ENCODE measurements at places on chromosomes 3 and 15.

- DNase-seq = no peak
Observed at GRCh38 chr3:45112939-45113338, 33.2 kb downstream of the CDCP1 start.

- no peak for DNase-seq
Observed at GRCh38 chr15:35142578-35142977, 57.5 kb upstream of the NANOGP8 start.

DNA sequence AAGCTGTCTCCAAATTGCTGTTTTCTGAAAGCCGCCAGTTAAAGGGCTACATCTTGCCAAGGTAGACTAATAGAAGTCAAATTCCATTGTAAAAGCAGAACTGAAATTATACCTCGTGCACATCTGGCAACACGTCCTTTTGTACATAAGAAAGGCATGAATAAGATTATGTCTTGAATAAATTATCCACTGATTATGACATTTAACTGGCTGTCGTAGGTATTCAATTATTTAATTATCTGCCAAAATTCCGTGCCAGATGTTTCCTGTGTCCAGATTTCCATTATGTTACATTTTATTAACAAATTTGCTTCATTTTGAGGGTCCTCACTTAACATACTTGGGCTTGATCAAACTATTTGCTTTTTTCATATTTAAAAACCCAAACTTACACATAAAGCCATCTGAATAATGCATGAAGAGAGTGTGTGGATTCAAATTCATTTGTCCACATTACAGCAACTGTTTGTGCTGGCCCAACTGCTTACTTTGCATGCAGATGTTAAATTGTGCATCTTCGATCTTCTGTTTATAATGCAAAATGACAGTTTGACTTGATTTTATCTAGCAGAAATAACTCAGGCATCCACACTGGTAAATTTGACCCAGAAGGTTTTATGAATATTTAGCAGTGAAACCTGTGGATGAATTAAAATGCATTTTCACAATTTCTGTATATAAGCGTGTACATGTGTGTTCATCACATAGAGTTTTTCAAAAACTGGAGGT is 701.5 kb downstream of the ZNF385D start:
- no peak for DNase-seq

DNA sequence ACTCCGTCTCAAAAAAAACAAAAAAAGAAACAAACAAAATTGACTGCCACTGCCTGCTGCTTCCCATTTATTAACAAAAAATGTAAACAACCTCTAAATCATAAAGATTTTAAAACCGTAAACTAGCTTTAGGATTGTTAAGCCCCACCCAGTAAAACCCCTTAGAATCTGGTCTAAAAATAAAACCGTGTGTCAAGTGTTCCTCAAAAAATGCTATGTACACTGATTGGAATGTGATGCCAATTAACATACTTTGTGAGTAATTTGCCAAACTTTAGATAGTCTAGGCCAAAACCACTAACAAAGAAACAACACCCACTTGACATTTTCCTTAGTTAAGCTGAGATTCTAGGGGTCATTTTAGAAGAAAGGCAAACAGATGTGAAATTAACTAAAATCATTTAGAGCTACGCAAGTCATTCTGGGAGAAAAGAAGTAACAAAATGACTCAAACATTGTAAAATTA is 5.3 kb downstream of the RAF1 start:
- no peak for DNase-seq

GRCh38 chr3:151875759-151876158 is 2.3 kb downstream of the SUCNR1 start:
- no peak for DNase-seq

GRCh38 chr3:169657351-169658124 is 6.0 kb downstream of the MECOM start:
- no peak for DNase-seq

Data from stimulated activated CD4-positive, alpha-beta T cell treated with anti-CD3 and anti-CD28 coated beads, Interleukin-1b, Interleukin-23, amount 100 ng/mL, for 1 hour (primary cell).